ENCODE measurements at places on chromosomes 6 and 20. TPM values are rescaled to one million over a fixed set of nuclear protein-coding genes. Genes with fewer than 3 reads are reported as not detected.

DNA sequence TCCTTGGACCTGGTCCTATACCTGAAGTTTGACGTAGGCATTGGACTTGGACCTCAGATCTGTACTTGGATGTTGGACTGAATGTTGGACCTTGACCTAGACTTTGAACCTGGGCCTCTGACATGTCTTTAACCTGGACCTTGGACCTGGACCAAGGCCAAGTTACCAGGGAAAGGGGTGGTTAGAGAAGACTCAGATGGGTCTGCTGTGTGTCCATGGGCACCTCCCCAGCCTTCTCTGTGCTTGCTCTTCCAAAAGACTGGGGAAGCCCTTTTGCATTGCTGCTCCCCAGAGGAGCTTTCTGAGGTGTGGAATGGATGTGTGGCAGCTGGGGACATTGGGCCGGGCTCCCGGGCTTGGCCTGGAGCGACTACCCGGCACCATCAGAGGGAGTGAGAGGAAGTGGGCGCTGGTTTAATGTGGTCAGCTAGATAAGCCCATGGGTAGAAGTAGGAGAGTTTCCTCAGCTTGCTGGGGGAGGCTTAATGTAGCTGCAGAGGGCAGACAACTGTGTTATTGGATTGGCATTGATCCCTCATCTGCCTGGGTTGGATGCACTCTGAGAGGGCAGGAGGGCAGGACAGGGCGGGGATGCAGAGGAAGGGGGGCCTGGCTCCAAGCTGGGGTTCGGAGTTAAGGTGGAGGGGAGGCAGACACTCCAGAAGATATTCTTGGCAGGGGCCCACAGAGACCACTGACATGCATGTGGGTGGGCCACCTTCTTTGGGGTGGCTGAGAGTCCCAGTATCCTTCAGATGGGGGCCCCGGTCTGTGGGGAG, 4.2 kb downstream of the SCRT2 start:
- DNase-seq: no peak

DNA sequence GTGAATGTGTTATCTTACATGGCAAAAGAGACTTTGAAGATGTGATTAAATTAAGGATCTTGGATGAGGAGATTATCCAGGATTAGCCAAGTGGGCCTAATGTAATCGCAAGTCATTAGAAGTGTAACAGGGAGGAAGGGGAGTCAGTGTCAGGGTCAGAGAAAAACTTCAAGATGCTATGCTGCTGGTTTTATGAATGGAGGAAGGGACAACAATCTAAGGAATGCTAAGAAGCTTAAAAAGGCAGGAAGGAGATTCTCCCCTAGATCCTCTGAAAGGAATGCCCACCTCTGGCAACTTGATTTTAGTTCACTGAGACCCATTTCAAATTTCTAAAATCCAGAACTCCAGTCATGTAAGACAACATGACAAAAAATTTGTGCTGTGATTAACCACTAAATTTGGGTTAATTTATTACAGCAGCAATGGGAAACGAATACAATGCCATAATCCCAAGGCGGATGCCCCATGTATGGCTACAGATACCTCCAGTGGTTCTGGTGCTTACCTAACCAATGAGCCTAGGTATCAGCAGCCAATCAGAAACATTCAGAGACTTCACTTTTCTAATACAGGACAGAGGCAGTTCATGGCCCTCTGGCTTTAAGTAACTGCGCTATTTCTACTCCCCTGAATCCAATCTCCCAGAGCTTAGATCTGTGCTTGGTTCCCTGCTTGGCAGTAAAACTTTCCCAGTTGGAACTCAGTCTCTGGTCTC, 3.6 kb upstream of the TAAR8 start:
- no peak for DNase-seq

DNA sequence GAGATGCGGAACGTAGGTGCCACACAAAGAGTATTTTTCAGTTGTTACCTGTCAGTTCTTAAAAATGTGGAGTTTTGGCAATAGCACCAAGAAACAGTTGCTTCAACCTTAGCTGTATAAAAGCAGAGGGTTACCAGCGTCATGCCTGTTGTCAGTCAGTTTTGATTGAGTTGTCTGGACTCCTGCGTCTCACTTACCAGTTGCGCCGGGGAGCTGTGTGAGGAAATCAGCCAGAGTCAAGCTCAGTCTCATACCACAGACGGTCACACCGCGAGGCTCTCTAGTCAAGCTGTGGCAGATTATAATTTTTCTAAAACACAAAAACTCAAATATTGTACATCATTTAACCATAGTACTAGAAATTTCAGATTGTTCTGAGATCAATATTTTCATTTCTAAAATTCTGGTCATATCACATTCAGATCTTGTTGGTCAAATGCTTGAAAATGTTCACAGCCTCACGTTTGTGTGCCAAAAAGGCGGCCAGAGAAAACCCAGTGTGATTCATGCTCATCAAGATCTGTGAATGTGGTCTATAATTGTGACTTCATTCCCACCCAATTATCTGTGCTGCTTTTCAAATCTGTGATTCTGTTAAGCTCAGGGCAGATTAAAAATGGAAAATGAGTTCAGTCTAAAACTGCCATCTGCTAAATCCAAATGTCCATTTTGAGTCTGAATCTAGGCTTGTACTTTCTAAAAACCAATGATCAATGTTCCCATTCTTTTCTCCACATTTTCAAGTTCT, 37.5 kb downstream of the SASH1 start:
- no peak for DNase-seq

DNA sequence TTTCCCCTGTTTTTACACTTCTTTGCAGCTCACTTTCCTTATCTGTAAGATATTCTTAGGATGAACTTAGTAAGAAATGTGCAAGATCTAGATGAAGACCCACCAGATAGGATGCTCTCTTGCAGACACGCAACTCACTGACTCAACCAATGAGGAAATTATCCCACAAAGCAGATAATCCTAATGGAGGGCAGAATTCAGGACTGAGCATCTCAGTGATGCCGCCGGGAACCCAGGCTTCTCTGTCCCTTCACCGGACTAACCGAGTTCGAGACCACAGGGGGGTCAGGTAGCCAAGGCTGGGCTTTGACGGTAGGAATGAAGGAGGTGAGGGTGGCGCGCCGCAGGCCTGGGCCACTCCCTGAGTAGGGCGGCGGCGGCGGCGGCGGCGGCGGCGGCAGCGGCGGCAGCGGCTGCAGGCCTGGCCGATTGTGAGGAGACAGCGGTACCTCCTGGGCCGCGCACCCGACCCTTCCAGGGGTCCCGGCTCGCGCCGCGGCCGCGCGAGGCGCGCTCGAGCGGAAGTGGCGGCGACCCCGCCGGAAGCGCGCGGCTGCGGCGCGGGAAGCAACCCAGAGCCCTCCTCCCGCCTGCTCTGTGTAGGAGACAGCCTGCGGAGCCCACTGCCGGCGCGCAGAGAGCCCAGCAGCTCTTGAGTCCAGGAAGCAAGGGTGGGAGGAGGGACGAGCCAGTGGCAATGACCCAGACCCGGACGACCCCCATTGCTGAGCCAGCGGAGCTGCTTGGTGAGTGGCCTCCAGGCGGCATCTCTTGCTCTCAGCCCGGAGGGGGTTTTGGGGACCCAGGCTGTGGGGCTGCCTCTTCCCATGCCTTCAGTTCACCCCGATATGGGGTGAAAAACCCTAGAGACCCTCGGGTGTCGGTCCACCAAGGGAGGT, at the start of gene KHDC1:
Gene KHDC1, minus strand, starts transcription at position 526 of the 899 bp plus-strand sequence. CDS start 20,679 bp downstream, outside the sequence.
- peak; percentile 69 for DNase-seq

DNA sequence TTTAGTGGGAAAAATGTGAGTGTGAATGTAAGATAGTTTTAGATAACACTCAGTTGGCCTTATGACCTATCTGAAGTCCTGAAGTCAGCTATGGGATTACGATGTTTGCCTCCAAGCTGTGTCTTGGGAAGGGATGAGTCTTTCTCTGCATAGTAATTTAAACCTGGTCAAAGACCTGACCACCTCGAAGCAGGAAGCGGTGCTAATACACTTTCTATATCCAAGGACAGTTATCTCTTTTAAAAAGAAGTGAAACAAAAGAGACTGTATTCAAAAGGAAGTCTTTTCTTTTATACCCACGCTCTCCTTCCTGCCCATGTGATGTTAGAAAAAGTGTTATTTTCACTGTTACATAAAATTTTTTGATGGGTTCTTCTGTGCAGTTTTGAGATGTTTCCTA, 94.9 kb downstream of the JARID2 start:
- no peak for DNase-seq

GRCh38 chr20:9978397-9979004, 56.3 kb upstream of the ANKEF1 start:
- no peak for DNase-seq

GRCh38 chr6:9504191-9504590, 910.7 kb downstream of the TFAP2A start:
- no peak for DNase-seq

- DNase-seq: peak; percentile 56
Observed at GRCh38 chr6:89411145-89412070, 665 bp downstream of the RRAGD start.

GRCh38 chr6:111484633-111484930, 1.6 kb upstream of the REV3L start:
- no peak for DNase-seq

DNA sequence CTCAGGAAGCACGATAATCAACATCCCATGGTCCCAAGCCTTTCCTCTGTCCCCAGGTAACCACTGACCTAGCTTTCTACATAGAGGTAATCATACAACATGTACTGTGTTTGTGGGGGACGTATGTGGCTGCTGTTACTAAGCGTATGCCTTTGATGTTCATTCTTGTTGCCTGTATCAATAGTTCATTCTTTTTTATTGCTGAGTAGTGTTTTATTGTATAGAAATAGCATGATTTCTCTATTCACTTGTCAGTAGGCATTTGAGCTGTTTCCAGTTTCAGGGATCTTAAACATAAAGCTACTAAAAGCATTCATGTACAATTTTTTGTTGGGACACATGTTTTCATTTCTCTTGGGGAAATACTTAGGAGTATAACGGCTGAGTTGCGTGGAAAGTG, 185.4 kb downstream of the PACRG start:
- DNase-seq: no peak

DNA sequence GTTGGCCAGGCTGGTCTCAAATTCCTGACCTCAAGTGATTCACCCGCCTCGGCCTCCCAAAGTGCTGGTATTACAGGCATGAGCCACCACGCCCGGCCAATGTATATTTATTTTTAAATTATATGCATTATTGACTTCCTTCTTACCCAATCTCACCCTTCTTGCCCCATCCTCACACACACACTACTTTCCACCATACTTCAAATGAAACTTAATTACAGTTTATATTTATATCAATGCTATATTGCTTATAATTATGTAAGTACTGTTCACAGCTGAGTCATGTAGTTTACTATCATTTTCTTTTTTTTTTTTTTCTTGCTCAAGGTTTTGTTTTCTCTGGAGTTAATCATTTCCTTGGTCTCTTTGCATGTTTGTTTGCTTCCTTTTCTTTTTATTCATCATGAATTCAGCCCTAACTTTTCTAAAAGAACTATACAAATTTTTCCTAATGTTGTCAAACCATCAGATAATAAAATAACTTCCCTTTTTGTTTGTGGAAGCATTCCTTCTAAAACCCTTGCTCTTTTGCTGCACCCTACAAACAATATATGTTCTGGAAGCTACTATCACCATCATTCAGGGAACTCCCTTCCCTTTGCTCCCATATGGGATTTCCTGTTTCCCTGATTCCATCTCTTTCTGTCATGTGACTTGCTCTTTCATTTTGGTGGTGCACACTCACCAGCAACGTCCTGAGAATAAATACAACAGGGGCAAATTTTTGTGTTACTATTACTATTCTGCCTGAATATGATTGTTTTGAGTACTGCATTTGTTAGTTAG, 201.7 kb upstream of the SASH1 start:
- DNase-seq: no peak

Gene OR2J3
- not detected for total RNA-seq

Gene PKIB
- total RNA-seq: 2.2 TPM

Gene CCDC28A
- 14.0 TPM for total RNA-seq

Gene GTSF1L
- not detected for total RNA-seq

Gene SFTA2
- total RNA-seq: 384 TPM
